ENCODE measurements at places on chromosomes 3 and 15.

DNA sequence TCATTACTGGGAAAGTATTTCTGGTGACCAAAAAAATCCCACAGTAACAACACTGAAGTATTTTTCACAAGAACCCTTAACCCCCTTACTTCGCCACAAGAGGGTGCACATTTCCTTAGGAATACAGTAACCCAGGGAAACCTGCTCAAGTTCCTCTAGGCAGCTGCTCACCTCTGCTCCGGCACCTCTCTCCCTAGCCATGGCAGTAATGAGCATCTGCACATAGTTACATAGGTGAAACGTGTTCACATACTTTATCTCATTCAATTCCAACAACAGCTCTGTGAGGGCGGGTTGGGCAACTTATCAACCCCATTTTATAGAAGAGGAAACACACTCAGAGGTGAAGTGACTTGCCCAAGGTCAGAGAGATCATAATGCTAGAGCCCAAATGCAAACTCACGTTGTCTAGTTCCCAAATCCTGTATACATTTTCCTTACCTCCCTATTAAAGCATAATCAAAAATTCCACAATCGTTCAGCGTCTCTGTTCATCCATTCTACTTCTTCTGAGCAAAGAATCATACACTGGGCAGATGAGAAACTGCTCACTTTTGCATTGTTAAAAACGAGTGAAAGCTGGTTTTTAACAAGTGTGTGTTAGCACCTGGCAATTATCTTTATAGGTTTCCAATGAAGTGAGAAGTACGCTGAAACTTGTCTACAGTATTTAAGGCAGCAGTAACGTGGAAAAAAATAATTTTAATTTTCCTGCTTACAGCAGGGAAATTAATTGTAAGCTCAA, 90.7 kb downstream of the IGF2BP2 start:
- no peak for DNase-seq

DNA sequence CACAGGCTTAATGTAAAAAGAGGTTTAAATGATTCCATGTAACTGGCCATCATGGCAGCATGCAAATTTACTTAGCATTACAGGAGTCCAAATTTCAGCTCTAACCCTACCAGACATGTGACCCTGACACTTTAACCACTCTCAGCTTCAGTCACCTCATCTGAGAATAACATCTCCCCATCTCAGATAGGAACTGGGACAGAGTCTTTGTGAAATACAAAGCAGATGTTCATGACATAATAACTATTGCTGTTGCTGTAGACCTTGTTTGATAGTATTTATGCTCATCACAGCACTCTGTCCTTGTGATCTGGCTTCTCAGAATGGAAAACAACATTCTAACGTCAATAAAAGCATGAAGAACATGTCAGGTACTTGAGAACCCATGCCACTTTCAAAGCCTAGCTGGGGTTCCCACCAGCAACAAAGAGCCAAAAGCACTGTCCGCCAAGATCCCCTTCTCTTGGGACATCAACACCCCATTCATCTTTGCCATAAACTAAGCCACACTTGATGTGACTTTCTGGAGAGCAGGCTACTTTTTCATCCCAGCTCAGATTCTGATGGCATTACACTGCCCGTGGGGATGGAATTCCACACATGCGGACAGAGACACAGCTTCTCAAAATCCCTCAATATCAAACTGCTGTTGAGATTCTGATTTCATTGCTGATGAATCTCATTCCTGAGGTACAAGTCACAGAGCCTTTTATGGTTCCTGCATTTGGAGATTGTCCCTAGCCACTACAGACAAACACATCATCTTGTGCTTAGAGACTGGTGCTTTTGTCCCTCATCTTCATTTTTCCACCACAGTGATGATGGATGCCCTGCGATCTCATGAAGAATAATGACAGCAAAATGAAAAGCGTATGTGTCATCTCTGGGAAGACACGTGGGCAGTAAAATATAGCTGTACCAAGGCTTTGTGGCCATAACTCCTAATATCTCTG, 202.7 kb downstream of the TNIK start:
- no peak for DNase-seq

GRCh38 chr15:38454696-38455090, 766 bp downstream of the FAM98B start:
- DNase-seq = no peak

GRCh38 chr3:2568929-2569328, 470.3 kb downstream of the CNTN4 start:
- no peak for DNase-seq

- no peak for DNase-seq
Observed at GRCh38 chr3:127013758-127014535, 31.0 kb downstream of the PLXNA1 start.

DNA sequence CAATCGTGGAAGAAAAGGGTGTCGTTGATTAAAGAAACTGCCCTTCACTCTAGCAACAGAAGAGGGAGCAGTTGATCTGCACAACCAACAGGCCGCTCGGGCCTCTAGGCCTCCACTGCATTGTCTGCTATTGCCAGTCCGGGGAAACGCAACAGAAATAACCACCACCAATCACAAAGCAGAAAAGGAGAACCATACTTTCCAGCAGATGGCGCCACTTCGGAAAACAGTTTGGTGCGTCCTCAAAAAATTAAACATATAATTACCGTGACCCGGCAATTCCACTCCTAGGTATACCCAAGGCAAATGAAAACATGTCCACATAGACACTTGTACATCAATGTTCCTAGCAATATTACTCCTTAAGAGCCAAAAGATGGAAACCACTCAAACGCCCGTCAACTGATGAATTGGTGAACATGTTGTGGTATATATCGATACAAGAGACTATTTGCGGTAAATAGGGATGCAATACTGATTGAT, 154.1 kb downstream of the TJP1 start:
- peak; percentile 62 for DNase-seq

Data from uterus (tissue), 4 donors.